NCI-H510A (cell line): ENCODE measurements at places on chromosomes 7 and 10.

- DNase-seq: no peak
Measured at GRCh38 chr10:75825235-75825634, 393.8 kb downstream of the LRMDA start.

GRCh38 chr10:102795453-102796406 lies 41.5 kb downstream of the CYP17A1 start:
- no peak for DNase-seq

- DNase-seq: no peak
Measured at GRCh38 chr7:113188396-113188795, 70.0 kb upstream of the SMIM30 start.

- DNase-seq: no peak
Measured at GRCh38 chr7:133252506-133252857, 396 bp upstream of the EXOC4 start.

GRCh38 chr7:20302891-20303290 lies 27.8 kb upstream of the ITGB8 start:
- DNase-seq: no peak

DNA sequence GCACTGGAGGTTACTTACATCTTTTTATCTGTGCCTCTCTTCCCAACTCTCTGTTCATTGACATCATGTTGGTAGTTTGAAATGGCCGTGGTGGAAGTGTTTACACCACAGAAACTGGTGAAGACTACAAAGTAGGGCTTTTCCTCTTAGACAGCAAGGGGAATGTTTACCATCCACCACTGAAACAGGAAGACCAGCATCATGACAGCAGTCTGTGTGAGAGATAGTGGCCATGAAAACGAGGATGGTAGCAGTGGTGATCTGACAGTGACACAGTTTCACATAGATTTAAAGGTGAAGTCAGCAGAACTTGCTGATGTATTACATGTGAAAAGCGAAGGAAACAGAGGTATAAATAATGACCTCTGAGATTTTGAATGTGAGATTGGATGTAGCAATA lies 115.7 kb downstream of the CCDC71L start:
- DNase-seq: no peak
